ENCODE measurements at places on chromosomes 13 and 19.

DNA sequence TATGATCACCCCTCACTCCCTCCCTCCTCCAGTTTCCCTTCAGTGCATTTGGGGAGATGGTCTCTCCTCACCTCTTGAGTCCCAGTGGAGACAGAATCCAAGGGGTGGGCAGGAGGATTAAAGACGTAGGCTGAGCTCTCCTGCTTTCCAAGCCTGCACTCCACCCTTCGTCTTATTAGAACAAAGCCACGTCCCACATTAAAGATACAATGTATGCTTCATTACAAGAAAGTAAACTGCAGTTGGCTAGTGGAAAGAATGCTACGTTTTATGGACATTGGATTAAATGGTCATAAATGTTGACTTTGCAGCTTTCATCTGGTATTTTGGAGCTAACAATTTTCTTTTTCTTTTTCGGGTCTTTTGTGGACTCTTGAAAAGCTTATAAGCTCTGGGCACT lies 1.5 kb upstream of the KLK11 start:
- DNase-seq, result no peak

DNA sequence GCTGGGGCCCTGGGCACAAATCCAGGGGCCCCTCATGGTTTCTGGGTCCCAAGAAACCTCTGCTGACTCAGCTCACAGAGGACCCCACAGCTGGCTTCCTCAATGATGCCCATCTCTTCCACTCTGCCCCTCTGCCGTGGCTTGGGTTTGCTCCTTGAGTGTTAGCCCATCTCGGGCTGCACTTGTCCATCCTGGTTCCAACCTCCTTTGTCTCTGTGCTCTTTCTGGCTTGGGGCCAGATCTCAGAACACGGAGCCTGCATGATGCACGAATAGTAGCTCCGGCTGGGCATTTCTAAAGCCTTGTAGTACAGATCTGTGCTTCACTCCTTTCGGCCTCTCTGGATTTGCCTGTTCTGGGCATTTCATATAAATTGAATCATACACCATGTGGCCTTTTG lies 53.8 kb downstream of the F2RL3 start:
- no peak for DNase-seq

- no peak for DNase-seq
These were observed 56.9 kb downstream of the NFIC start for GRCh38 chr19:3423183-3423829.

- peak; percentile 83 for DNase-seq
These were observed 32.3 kb upstream of the MED4 start for GRCh38 chr13:48126944-48127830.

DNA sequence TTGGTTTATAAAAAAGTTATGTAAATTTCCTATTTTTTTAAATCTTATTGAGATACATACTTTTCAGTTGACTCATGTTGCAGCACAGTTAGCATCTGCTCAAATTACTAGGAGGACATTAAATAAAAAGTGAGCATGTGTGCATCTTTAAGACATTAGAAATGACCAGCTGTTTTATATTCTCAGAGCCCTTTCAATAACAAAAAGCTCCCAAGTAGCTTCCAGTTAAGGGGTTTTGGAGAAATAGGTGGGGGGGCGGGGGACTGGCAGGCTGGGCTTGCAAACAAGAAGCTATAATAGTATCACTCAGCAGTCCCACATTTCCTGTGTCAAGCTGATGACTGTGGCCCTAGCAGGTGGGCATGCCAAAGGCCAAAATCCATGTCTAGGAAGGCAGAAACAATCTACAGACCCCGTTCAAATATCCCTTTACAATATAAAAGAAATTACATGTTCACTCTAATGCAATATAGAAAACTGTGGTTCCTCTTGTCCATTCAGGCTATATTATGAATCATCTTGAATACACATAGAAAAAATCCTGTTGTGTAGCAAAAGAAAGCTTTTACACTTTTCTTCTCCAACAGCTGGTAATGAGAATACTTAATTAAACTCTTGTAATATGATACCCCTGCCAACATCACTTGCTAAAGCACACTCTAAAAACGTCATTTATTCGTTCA lies 1713.2 kb upstream of the SLC10A2 start:
- no peak for DNase-seq

- no peak for DNase-seq
These were observed 4.7 kb upstream of the UQCRFS1 start for GRCh38 chr19:29217616-29218015.

DNA sequence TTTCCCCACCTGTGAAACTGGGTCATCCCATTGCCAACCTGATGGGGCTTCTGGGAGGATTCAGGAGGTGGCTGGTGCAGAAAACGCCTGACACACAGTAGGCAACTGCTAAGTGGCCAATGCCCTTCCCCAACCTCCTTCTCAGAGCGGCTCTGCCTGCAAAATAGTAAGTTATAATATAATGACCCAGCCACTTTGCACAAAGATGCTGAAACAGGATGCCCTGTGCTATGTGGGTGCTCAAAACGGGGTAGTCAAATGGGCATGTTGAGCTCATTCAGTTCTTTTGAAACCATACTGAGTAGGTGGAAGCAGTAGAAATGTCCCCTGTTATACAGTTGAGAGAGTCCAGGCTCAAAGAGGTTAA lies 507 bp downstream of the MARCHF2 start:
- DNase-seq, result no peak
